Activated CD4-positive, alpha-beta memory T cell treated with anti-CD3 and anti-CD28 coated beads for 36 hours (primary cell): ENCODE measurements at places on chromosomes 3 and 15. TPM values are rescaled to one million over a fixed set of nuclear protein-coding genes. Genes with fewer than 3 reads are reported as not detected.

DNA sequence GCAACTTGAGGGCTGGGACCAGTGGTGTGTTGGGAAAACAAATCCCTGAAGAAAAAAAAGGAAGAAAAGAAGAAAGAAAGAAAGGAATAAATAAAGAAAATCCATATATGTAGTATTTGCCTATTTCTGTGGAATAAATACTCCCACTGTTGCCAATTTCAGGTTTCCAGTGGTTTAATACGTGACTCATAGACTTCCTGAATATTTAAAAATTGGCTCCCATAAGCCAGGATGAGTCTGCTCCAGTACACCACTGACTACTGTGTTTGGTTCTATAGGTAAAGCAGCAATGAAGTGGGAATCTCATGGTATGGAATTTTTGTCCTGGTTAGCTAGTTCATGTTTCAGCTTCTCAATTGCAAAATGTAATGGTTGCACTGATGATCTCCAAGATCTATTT lies 31.6 kb downstream of the PYDC2 start:
- H3K27me3 ChIP-seq, result no peaks in the 10 kb centered on the region
- H3K4me1 ChIP-seq, result no peaks in the 10 kb centered on the region
- no peak overlapping the region for H3K27ac ChIP-seq
- H3K4me3 ChIP-seq, result no peak overlapping the region
- no peak for DNase-seq

GRCh38 chr15:40282147-40282868 lies 556 bp downstream of the ANKRD63 start:
- peaks cover 9% of the 10 kb centered on the region for H3K4me1 ChIP-seq
- H3K36me3 ChIP-seq, result no peaks in the 10 kb centered on the region
- DNase-seq, result peak; percentile 57
- peaks cover 30% of the 10 kb centered on the region for H3K27me3 ChIP-seq

DNA sequence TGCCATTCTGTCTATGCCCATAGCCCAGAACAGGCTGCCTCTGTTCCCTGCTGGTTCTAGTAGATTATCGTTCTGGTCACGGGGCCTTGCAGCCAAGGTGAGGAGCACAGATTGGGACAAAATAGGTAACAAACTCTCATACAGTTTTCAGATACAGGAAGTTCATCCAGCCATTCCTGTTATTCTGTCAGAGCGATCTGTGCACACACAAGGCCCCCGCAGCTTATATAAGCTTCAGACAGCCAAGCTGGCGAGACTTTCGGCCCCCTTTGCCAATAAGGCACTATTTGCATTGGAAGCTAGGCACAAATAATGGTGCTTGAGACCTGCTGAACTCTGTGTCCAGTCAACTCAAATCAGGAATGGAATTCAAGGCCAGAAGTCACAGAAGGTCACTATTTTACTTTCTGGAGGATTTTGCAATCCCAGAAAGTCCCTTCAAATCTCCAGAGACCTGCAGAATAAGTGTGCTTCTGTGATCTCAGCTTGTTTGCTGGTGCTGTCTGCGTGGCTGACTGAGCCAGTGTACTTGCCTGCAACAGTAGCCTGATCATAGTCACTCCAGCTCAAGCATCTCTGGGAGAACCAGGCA lies 69.4 kb downstream of the BFSP2 start:
- DNase-seq, result no peak
- H3K36me3 ChIP-seq, result no peaks in the 10 kb centered on the region
- no peaks in the 10 kb centered on the region for H3K27me3 ChIP-seq
- H3K4me1 ChIP-seq, result peaks cover 11% of the 10 kb centered on the region

DNA sequence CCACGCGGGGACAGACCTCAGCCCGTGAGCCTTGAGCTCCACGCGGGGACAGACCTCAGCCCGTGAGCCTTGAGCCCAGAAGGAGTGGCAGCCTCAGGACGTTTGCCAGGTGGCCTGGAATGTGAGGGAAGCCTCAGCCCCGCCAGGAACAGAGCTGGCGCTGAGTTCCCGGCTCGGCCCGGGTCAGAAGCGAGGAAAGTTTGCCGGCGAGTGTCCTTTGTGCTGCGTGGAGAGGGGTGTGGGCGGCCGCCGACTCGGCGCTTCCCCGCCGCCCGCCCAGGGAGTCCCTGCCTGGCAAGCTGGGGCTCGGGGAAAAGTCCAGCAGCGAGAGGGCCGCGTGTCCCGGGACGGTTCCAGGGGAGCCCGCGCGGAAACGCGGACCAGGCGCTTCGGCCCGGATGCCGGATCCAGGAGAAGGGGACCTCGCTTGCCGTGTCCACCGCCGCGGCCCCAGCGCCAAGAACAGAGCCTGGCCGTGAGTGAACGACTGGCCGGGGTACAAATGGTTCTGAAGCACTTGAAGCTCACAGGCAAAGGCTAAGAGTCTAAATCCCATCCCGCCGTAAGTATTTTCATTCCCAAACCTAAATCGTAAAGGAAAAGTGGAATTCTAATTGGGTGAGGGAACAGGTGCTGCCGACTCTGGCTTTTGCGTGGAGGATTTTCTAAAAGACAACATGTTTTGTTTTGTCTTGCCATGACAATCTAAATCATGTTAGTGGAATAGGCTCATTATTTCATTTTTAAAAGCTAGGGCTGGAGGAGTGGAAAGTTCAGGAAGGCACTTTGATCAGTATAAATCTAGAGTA lies 1.7 kb downstream of the LRRN1 start:
- H3K27ac ChIP-seq, result no peak overlapping the region
- DNase-seq, result no peak
- peaks cover 9% of the 10 kb centered on the region for H3K4me1 ChIP-seq

Gene TMEM207
- not detected for total RNA-seq

DNA sequence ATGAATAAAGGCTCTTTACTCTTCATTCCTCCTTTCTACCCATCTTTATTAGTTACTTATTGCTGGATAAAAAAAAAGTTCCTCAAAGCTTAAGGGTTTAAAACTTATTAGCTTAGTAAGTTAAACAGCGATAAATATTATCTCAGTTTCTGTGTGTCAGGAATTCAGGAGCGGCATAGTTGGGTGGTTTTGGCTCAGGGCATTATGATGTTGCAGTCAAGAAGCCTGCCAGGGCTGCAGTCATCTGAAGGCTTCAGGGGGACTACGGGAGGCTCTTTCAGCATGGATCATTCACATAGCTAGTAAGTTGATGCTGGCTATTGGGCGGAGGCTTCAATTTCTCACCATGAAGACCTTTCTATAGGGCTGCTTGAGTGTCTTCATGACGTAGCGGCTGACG lies 1.9 kb upstream of the DLG1 start:
- peaks cover 27% of the 10 kb centered on the region for H3K27me3 ChIP-seq
- no peak overlapping the region for H3K27ac ChIP-seq
- H3K4me3 ChIP-seq, result no peak overlapping the region
- peaks cover 15% of the 10 kb centered on the region for H3K4me1 ChIP-seq

DNA sequence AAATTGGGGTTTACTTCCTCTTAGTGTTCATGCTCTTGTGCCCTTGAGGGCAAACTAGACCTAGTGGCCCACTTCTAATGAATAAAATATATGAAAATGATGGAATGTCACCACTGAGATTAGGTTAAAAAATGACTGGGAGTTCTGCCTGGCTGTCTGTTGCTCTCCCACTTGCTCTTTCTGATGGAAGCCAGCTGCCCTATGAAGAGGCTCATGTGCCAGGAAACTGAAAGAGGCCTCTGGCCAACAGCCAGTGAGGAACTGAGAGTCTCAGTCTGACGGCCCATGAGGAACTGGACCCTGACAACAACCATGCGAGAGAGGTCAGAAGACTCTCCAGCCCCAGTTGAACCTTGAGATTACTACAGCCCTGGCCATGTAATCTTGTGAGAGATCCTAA lies 107.1 kb upstream of the FHIT start:
- H3K27ac ChIP-seq, result no peak overlapping the region
- H3K4me3 ChIP-seq, result no peak overlapping the region
- H3K27me3 ChIP-seq, result peaks cover 7% of the 10 kb centered on the region
- no peak for DNase-seq
- H3K36me3 ChIP-seq, result no peaks in the 10 kb centered on the region

GRCh38 chr15:26873846-26874245 lies 7.0 kb downstream of the GABRA5 start:
- H3K27me3 ChIP-seq, result peaks cover 2% of the 10 kb centered on the region
- H3K27ac ChIP-seq, result no peak overlapping the region
- no peak for DNase-seq

DNA sequence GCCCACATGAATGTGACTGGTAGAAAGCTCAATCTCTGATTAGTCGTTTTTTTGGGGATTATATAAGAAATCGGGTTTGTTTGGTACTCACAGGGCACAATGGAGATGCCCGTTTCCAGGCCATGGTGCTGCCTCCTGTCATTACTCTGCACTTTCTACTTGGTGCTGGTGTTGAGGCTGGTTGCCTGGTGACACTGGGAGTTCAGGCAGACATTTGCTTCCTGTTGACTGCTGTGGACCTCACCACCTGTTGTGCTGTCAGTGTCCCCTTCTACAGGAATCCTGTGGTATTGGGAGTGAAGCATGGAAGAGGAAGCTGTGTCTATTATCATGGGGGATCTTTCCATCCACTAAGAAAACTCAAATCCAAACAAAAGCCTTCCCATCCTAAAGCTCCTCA lies 227.2 kb upstream of the TBL1XR1 start:
- H3K27me3 ChIP-seq, result peaks cover 2% of the 10 kb centered on the region
- H3K4me1 ChIP-seq, result peaks cover 63% of the 10 kb centered on the region
- H3K36me3 ChIP-seq, result no peaks in the 10 kb centered on the region
- DNase-seq, result no peak

Gene MAP1A
- total RNA-seq, result 1.5 TPM

DNA sequence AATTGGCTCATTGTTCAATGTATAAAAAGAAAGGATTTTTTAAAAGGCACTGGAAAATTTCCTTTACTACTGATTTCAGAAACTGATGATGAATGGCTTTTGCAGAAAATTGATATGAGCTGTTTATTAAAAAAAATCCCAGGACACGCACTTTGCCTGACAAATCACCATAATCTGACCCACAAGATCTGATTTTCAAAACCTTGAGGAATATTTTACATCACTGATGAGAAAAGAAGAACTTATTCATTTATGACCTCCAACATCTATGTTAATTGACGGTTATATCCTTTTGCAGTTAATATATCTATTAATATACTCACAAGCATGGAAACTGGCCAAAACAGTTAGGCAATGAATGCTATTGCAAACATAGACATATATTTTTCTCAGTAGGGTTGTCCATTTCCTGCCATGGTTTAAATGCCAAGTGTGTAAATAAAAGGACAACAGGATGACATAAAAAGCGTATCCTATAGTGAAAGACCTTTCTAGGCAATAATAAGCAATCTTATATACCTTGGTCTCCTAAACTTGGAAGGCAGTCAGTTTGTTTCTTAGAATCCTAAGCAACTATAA lies 109.7 kb upstream of the SLC7A14 start:
- no peak overlapping the region for H3K4me3 ChIP-seq
- H3K27ac ChIP-seq, result no peak overlapping the region
- H3K4me1 ChIP-seq, result peaks cover 8% of the 10 kb centered on the region
- no peaks in the 10 kb centered on the region for H3K36me3 ChIP-seq

GRCh38 chr3:108342837-108343486 lies 46.6 kb downstream of the HHLA2 start:
- peaks cover 13% of the 10 kb centered on the region for H3K4me1 ChIP-seq
- peak overlapping the region; percentile 58 for H3K27ac ChIP-seq
- no peak overlapping the region for H3K4me3 ChIP-seq
- peak; percentile 17 for DNase-seq
- peaks cover 3% of the 10 kb centered on the region for H3K27me3 ChIP-seq

- no peak for DNase-seq
- no peaks in the 10 kb centered on the region for H3K27me3 ChIP-seq
- peak overlapping the region; percentile 99 for H3K27ac ChIP-seq
- H3K4me3 ChIP-seq, result peak overlapping the region; percentile 93
- peaks cover 45% of the 10 kb centered on the region for H3K4me1 ChIP-seq
- peaks cover 82% of the 10 kb centered on the region for H3K36me3 ChIP-seq
These were observed 5.7 kb downstream of the FURIN start for GRCh38 chr15:90873998-90874605.

Gene ZBBX
- not detected for total RNA-seq

- H3K27ac ChIP-seq, result no peak overlapping the region
- no peak for DNase-seq
- H3K4me1 ChIP-seq, result no peaks in the 10 kb centered on the region
- H3K27me3 ChIP-seq, result no peaks in the 10 kb centered on the region
- no peak overlapping the region for H3K4me3 ChIP-seq
- no peaks in the 10 kb centered on the region for H3K36me3 ChIP-seq
These were observed 121.1 kb downstream of the PDCD6IP start for GRCh38 chr3:33919312-33920120.

Gene CALML4
- total RNA-seq, result 5.3 TPM

Gene COL6A6
- total RNA-seq, result not detected

- H3K4me1 ChIP-seq, result peaks cover 30% of the 10 kb centered on the region
- H3K36me3 ChIP-seq, result peaks cover 10% of the 10 kb centered on the region
- peak overlapping the region; percentile 98 for H3K27ac ChIP-seq
- H3K4me3 ChIP-seq, result peak overlapping the region; percentile 96
- no peaks in the 10 kb centered on the region for H3K27me3 ChIP-seq
These were observed 654 bp upstream of the C3orf38 start for GRCh38 chr3:88149101-88149508.

DNA sequence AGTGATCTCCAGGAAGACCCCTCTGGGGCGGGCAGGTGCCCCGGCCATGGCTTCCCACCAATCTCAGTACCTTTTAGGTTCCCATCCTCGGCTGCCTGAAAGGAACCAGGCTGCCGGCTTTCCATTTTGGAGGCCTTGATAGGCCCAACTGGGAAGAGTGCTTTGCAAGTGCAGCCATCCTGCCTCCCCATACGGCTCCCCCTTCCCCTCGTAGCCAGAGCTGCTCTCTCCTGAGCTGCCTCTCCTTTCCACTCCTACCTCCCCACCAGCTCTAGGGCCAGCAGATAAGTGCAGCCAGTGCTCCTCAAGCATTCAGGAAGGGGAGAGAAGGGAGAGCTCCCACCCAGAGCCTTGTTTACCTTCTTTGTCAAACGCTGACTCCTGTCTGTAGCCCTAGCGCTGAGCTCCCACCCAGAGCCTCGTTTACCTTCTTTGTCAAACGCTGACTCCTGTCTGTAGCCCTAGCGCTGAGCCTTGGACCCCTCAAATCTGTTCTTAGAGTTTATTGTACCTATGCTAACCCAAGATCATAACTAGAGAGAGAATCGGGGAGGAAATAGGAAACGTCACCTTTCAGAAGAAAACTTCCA lies 133.0 kb downstream of the LRRK1 start:
- H3K27ac ChIP-seq, result no peak overlapping the region
- no peaks in the 10 kb centered on the region for H3K36me3 ChIP-seq
- H3K27me3 ChIP-seq, result peaks cover 1% of the 10 kb centered on the region
- no peaks in the 10 kb centered on the region for H3K4me1 ChIP-seq
- DNase-seq, result no peak
